ENCODE measurements at places on chromosomes 7 and 10. TPM values are rescaled to one million over a fixed set of nuclear protein-coding genes. Genes with fewer than 3 reads are reported as not detected.

The WDR86 gene
- total RNA-seq = 0.29 TPM

The HTR5A gene
- total RNA-seq = not detected

The ZNF804B gene
- total RNA-seq = not detected

The EMX2 gene
- total RNA-seq = not detected

The LIPF gene
- total RNA-seq = not detected

The NCF1 gene
- total RNA-seq = 0.30 TPM
